ENCODE measurements at places on chromosomes 16 and 17. TPM values are rescaled to one million over a fixed set of nuclear protein-coding genes. Genes with fewer than 3 reads are reported as not detected.

DNA sequence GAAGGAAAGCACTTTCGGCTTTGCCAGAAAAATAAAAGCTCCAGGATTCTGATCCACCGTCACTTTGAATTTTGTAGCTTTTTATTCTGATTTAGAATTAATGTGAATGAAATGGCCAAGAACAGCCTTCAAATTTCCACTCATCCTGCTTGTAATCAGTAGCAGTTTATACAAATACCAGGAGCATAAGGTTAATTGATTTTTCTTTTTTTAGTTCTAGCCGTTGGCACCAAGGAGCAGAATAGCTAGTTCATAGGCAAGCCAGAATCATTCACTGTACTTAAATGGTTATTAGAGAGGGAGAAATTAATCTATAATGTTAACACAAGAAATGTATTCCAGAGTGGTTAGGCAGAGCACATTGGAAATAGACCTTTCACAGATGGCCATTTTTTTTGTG lies 41.1 kb upstream of the CACNG5 start:
- DNase-seq: no peak
- peaks cover 48% of the 10 kb centered on the region for H3K36me3 ChIP-seq
- no peak overlapping the region for H3K4me3 ChIP-seq
- H3K27ac ChIP-seq: peak overlapping the region; percentile 48
- H3K4me1 ChIP-seq: no peaks in the 10 kb centered on the region
- no peaks in the 10 kb centered on the region for H3K27me3 ChIP-seq

RNF112 gene
- total RNA-seq: 1.6 TPM

DNA sequence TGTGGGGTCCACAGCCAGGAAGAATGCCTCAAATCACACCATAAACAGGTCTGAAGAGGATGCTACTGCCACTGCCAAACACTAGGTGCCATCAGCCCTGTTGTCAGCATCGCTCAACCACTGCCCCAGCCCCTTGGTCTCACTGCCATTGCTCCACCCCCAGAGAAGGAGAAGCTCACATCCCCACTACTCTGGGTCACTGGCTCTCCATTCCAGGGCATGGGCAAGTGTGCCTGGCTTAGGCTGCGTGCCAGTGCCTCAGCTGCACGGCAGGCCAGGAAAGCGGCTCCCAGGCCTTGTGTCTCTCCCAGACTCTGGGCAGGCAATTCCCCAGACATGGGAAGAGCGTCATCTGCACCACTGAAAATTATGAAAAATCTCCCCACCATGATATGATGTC lies 1.2 kb upstream of the IGSF6 start:
- H3K4me3 ChIP-seq: no peak overlapping the region
- H3K27me3 ChIP-seq: no peaks in the 10 kb centered on the region
- peaks cover 9% of the 10 kb centered on the region for H3K36me3 ChIP-seq
- no peak for DNase-seq

GRCh38 chr17:37884516-37884915 lies 39.7 kb upstream of the TBC1D3K start:
- H3K27ac ChIP-seq: no peak overlapping the region
- no peak overlapping the region for H3K4me3 ChIP-seq
- H3K4me1 ChIP-seq: no peaks in the 10 kb centered on the region

CTRB2 gene
- total RNA-seq: not detected

CSH1 gene
- not detected for total RNA-seq

DNA sequence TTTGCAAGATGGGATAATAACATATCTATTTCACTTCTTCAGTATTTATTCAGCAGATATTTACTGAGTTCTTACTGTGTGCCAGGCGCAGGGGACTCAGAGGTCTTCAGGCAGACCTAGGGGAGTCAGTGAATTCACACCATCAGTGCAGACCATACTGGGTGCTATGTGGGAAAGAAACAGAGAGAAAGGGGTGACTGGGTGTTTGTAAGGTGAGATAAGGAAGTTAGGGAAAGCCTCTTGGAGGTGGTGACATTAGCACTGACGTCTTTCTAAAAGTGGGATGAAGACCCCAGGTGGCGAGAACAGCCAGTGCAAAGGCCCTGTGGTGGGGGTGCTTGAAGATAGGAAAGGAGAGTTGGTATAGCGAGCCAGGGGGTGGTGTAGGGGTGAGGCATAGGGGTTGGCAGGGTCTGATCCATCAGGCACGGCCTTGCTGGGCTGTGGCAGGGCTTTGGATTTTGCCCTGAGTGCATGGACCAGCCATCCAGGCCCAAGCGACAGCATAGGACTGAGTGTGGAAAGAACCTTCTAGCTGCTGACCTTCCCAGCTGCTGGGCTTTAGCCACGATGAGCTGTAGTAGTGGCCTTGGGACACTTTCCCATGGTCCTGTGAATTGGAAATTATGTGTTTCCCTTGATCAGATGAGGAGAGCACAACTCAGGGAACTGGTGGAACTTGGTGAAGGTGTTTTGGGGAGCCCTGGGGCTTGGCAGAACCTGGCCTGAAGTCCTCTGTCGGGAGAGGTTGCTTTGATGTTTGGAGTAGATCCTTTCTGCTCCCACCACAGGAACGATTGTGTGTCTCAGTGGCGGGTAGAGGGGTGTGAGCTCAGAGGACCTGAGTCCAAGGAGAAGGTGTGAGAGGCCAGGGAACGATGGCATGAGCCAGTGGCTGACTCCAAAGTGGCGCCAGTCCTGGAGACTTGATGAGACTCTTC lies 3.9 kb upstream of the SOCS1 start:
- H3K27ac ChIP-seq: no peak overlapping the region
- H3K27me3 ChIP-seq: peaks cover 5% of the 10 kb centered on the region
- DNase-seq: no peak
- no peak overlapping the region for H3K4me3 ChIP-seq
- H3K36me3 ChIP-seq: peaks cover 5% of the 10 kb centered on the region
